ENCODE measurements at places on chromosomes 13 and 19.

GRCh38 chr13:107969546-107969945 is 245.8 kb downstream of the LIG4 start:
- no peak for DNase-seq

GRCh38 chr19:46728693-46729339 is 11.9 kb upstream of the PRKD2 start:
- peak; percentile 72 for DNase-seq

DNA sequence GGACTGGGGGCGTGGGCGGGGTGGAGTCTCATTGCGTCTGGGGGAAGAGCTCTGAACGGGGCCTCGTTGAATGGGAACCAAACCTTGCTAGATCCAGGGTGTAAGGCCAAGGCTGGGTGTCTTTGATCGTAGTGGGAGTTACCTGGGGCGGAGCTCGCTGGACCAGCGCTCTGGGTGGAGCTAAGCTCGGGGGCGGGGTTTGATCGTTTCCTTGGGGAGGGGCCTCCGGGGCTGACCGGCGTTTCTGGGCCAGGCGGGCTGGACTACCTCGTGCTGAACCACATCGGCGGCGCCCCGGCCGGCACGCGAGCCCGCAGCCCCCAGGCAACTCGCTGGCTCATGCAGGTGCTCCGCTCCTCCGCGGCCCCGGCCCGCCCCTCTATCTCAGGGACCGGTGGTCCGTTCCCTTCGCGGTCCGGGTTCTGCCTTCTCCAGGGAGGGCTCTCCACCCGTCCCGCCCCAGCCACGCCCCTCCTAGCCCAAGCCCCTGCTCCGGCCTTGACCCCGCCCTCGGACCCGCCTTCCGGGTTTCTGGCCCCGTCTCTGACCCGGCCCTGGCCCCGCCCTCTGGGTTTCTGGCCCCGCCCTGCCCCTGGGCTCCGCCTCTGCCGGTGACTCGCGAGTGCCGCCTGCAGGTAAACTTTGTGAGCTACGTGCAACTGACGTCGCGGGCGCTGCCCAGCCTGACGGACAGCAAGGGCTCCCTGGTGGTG is 3.3 kb upstream of the RPL36 start:
- peak; percentile 84 for DNase-seq

- DNase-seq: no peak
These were observed 88.2 kb upstream of the MBNL2 start for GRCh38 chr13:97133955-97134354.

GRCh38 chr13:111883571-111884343 is 183.2 kb upstream of the SOX1 start:
- no peak for DNase-seq
